ENCODE measurements at places on chromosomes 16 and 17.

- DNase-seq = no peak
Measured at GRCh38 chr17:34437188-34437587, 74.2 kb upstream of the CCL1 start.

DNA sequence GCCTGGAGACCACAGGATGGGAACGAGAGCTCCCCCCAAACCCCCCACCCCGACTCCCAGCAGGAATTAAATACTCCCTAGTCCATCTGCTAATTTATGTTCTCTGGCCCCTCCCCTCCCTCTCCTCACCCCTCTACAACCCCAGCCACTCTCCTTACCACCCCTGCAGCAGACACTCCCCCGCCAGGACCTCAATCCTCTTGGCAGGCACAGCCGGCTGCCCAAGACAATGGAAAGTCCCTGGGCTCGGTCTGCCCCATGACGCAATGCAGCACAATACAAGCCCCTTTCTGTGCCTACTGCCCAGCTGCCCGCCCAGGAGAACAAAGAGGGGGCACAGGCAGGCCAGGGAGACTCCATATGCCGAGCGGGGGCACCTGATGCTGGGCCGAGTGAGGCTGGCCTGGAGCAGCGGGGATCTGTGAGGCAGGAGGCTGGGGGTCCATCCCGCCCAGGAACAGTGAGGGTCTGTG is 30.3 kb upstream of the CDC42EP4 start:
- DNase-seq = no peak

GRCh38 chr17:51029568-51030463 is 90.9 kb downstream of the SPAG9 start:
- DNase-seq = no peak

DNA sequence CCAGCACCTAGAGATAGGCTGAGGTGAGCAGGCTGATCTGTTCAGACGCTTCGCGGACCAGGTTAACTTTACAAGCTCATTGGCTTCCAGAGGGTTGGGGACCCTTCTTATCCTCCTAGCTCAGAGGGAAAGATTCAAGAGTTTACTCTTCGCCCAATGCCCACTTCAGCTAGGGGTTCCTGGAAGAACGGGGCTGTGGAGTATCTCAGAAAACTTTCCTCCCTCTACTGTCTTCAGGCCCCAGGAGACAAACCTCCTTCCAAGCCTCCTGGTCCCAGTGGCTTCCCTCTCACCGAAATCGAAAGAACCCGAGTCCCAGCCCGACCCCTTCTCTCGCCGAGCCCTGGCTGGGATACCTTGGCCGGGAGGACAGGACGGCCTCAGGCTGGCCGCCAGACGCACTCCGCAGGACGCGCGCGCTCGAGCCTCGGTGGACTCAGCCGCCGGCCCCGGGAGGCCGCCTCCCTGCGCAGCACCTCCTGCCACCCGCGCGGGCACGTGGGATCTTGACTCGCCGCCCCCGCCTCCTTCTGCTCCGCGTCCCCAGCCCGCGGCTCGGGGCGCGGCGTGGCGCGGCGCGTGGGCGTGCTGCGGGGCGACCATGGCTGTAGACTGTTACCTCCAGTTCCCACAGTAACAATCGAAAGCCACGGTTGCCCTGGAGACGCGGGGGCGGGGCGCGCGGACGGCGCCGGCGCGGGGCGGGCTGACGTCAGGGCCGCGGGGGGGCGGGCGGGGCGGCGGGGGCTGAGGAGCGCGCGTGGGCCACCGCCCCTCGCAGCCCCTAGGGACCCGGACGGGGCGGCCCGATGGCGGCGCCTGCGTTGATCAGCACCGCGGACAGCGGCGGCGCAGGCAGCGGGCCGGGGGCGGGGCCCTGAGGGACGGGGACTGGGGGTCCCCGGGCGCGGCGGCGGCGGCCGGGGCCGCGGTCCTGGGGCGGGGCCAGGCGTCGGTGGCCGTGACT is 5.3 kb upstream of the HIC1 start:
- peak; percentile 91 for DNase-seq

- peak; percentile 46 for DNase-seq
Measured at GRCh38 chr17:28725166-28725659, 820 bp downstream of the TLCD1 start.

DNA sequence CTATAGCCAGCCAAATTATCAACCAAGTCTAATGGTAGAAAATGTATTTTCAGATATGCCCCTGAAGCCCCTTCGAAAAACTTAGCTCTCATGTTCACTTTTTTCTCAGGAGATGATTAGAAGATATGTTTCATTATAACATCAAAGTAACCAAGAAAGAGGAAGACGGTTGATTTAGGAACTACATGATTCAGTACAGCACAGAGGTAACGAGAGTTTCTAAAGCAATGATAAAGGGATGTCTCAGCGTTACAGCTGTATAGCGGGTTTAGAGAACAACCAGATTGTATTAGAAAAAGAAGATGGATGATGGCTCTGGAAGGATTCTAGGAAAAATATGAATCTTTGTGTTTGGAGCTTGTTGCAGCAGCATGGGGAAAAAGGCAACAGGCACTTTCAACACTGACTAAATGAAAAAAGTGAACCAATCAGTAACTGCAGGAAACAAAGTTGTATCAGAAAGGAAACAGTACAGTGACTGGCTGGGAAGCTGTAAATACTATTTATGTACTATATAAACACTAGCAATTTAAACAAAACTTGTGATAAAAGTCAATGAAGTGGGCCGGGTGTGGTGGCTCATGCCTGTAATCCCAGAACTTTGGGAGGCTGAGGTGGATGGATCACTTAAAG is 21.5 kb downstream of the MBTD1 start:
- DNase-seq = no peak

- no peak for DNase-seq
Measured at GRCh38 chr17:38687286-38687685, 12.5 kb upstream of the EPOP start.

- DNase-seq = no peak
Measured at GRCh38 chr16:54405478-54405877, 118.9 kb upstream of the IRX3 start.

GRCh38 chr17:27233776-27234175 is 60.1 kb upstream of the WSB1 start:
- no peak for DNase-seq

DNA sequence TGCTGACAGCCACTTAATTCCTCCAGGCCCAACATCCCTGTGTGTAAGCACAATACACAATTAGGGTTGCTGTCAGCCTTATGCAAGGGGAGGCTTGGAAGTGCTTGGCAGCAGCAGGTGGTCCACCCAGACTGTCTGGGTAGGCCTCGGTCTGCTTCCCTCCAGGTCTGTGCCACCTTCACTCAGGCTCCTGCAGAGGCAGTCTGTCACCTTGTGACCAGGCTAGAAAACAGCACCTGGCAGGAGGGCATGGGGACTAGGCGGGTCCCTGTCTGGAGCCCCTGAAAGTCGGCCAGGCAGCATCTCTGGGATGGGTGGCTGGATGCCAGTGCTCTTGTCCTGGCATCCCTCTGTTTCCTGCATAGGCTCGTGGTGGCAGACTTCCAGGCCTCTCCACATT is 578.1 kb downstream of the KCNJ18 start:
- no peak for DNase-seq

DNA sequence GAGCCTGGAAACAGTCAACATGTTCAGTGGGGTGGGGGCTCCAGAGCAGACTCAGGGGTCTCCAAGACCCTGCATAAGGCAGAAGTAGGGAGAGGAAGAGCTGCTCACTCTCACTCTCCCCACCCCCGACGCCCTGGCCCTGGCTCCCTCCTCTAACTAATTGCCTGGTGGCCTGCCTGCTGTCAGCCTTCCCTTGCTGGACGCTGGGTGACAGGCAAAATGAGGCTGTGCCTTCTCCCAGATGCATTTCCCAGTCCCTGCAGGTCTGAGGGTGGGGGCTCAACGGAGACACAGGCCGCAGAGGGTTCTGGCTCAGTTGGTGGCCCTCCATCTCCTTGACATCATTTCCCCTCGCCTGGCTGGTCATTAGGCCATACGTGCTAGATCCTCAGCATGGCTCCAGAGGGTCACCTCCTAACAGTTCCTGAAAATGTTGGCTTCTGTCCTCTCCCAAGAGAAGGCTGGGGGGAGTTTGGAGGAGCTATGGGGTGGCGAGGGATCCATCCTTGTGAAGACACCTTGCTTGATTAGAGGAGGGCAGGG is 1.4 kb downstream of the FMNL1 start:
- no peak for DNase-seq

DNA sequence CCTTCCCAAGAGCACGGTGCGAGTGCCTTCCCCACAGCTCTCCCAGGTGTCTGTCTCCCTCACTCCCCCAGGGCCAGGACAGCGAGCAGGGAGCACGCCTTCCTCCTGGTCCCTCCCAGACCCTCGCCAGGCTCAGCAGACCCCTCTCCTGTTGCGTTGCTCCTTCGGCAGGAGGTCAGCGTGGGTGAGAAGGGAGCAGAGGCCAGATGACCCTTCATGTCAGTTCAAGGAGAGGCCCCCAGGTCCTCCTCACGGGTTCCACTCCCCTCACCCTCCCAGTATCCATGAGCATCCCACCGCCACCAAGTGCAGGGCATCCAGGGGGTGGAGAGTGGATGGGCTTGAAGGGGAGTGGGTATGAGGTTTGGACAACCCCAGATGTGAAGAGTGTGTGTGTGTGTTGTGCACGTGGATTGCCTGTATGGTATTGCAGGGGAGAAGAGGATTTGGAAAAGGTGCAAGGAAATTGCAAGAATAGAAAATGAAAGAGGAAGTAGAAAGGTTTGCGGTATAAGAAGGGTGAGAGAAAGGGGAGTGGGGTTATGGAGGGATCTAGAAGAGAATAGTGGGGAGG is 17.7 kb downstream of the SGCA start:
- DNase-seq = no peak

GRCh38 chr16:49621241-49622083 is 234.4 kb downstream of the ZNF423 start:
- DNase-seq = no peak

DNA sequence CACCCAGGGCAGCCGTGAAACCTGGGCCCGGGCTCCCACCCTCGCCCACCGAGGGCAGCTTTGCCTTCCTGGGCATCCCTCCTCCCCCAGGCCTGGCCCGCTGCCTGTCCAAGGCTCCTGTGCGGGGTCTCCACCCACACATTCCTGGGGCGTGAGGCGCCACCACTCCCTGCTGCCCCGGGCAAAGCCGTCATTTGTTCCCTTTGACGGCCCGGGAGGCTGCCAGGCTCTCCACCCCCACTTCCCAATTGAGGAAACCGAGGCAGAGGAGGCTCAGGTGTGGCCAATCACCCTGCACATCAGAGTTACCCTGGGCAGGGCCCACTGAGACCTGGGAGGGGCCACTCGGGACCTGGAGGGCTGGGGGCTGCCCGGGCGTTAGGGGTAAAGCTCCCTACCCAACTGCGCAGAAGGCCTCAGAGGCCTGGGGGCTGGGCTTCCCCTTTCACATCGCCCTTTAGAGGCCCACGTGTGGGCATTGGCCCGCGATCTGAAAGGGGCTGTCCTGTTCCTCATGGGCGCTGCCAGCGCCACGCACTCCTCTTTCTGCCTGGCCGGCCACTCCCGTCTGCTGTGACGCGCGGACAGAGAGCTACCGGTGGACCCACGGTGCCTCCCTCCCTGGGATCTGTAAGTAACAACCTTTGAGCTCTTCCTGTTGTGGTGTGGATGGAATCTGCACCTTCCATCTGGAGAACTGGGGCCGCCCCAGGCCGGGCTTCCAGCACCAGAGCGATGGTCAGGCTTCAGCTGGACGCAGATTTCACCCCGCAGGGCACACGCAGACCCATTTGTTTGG is at the start of gene MSLN:
MSLN (plus strand) TSS at position 190 of the 799 bp plus-strand sequence. CDS start 1,947 bp downstream, outside the sequence.
- DNase-seq = no peak

- no peak for DNase-seq
Measured at GRCh38 chr16:89706518-89707260, 5.2 kb upstream of the SPATA2L start.

DNA sequence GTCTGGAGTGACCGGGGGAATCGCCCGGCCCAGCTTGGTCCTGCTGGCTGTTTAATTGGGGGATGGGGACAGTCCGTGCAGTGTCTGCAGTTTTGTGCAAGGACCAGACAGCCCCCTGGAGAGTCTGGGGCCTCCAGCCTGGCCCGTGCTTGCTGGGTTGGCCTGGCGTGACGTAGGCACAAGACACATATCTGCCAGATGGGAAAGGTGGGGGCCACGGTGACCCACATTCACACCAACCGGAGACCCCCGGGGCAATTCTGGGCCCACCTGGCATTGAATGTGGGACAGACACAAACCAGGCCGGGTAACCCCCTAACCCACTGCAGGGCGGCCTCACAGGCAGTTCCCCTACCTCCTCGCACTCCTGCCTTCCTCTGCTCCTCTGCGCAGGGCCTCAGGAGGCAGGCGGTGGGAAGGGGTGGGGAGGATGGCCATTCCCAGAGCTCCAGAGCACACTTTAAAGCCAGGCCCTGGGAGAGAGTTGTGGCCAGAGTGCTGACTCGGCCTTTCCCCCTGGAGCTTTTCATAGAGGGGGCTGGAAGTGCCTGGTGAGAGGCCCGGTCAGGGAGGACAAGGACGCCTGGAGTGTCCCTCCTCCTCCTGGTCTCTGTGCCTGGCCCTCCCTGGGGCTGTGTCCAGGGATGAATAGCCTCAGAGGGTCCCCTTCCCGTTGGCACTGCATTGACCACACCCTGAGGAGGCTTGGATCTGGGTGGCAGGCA is 1.5 kb downstream of the MRC2 start:
- DNase-seq = no peak

- DNase-seq = no peak
Measured at GRCh38 chr16:56749672-56750491, 20.0 kb downstream of the NUP93 start.

DNA sequence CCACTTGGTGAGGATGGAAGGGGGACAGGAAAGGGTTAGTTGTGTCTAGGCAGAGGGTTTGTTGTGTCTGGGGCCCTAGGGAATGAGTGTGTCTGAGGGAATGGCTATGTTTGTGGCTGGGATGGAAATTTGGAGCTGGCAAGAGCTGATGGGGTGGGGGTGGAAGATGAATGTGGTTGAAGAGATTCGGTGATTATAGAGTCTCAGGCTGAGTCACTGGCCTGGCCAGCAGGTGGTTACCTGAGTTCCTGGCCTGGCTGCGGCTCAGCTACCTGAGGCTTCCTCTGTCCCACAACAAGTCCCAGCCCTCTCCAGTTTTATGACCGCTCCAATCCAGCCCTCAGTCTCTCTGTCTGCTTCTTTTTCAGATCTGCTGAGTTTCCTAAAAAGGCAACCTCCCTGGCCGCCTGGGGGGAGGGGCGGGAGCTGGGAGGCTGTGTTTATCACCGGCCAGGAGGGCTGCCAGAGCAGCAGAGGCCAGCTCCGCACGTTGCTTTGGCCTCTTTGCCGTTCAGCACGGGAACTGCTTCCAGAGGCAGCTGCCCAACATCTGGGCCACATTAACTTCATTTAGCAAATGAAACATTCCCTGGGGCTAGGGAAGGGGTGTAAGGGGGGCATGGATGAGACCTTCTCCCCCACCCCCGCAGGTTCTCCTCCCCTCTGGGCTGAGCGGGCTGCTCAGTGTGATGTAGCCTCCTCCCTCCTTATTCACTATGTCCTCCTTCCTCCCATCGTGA is 21.8 kb downstream of the ITGB3 start:
- DNase-seq = no peak

DNA sequence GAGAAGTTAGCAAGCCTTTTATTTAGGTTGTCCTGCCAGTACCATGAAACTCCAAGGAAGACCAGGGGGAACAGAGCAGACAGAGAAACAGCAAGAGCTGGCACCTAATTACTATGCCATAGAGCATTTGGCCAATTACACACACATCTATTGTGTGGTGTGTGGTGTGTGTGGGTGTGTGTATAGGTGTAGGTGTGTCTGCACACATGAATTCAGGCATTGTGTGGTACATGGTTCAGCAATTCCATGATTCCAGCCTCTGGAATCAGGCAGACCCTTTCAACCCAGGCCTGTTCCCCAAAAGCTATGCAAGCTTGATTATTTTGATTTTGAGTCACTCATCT is 25.7 kb downstream of the IQCK start:
- DNase-seq = no peak

Data from stimulated activated CD4-positive, alpha-beta T cell treated with anti-CD3 and anti-CD28 coated beads, Interleukin-4, amount 100 ng/mL, for 24 hours (primary cell).